Neural progenitor cell (in vitro differentiated cells): ENCODE measurements at places on chromosomes 4 and X. TPM values are rescaled to one million over a fixed set of nuclear protein-coding genes. Genes with fewer than 3 reads are reported as not detected.

Gene JAKMIP1
- 5.1 and 5.5 TPM in 2 replicates for total RNA-seq

Gene CA5B
- total RNA-seq, result 5.6 and 6.7 TPM in 2 replicates

- DNase-seq, result no peak
These were observed 16.4 kb upstream of the OTUD4 start for GRCh38 chr4:145196747-145197146.

DNA sequence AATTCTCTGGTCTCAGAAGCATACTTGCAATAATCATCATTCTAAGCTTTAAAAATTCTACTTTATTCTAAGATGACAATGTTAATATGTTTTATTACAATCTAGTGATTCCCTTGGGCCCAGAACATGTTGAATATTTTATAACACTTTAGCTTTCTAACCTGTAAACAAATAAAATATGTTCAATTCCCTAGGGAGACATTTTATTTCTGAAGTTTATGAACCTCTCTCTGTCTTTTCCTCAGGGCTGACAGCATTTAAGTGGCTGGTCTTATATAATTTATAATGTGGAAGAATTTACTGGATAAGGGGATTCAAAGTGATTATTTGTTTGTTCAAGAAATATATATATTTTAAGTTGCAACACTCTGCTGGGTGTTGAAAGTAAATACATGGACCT, 55.3 kb upstream of the NPFFR2 start:
- DNase-seq, result no peak

Gene SPRY1
- total RNA-seq, result 35.9 and 50.8 TPM in 2 replicates

Gene CDKL2
- total RNA-seq, result 1.2 and 2.9 TPM in 2 replicates

Gene POU3F4
- total RNA-seq, result not detected in 2 replicates

Gene SMIM10
- 0.09 TPM in 1 of 2 replicates, not detected in the other for total RNA-seq

DNA sequence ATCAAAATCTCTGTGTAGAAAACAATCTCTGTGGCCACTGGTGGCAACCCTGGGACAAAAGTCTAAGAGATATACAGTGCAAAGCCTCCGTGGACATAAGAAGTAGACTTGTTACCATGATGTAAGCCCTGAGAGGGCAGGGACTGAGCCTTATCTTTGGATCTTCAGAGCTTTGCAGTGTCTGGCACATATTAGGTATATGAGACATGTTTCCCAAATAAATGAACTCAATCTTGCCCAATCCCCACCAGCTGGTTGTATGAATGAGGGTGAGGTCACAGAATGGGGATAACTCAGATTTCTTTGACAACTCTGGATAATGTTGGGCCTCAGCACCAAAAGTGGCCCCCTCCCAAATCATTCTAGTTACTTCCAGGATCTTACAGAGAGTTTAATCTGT, 511.4 kb upstream of the DIPK2B start:
- DNase-seq, result no peak

DNA sequence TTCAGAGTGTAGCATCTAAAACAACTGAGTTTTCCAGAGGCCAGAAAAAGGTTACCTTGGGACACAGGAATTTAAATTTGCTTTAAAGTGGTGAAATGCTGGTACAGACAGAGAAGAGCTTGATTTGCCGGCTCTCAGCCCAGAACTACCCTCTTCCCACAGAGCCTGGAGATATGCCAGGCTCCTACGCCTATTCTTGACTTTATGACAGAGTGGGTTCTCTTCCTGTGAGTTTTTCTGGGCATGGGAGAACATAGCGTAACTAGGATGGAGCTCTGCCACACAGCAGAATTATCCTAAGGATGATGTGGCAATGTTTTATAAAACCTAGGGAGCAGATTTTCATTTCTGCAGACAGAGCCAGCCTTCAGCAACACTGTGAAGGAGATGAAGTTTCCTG, 241.8 kb downstream of the GRIA3 start:
- DNase-seq, result no peak

DNA sequence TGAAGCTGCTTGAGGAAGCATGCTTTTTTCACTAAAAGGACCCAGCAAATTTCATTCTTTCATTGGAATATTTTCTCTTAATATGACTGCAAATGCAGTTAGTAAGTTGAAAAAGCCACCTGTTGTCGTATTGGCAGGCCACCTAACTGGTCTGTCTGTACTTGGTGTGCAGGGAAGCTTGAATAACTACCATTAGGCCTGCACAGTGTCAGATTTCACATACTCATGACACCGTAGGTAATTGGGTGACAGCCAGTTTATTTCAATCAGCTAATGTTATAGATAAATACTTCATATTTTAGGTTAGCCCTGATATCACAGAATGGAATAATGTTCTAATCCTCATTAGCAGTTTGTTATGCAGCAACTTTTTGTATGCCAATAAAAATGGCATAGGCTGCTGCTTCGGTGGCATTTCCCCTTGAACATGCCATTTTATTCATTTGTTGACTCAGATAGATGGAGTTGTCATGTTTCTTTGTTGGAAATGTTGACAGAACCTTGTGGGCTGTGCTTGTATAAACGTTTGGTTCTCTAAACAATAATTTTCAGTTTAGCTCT, 173.7 kb downstream of the RPA4 start:
- no peak for DNase-seq
